RWPE2 (cell line): ENCODE measurements at places on chromosomes 2 and 18.

DNA sequence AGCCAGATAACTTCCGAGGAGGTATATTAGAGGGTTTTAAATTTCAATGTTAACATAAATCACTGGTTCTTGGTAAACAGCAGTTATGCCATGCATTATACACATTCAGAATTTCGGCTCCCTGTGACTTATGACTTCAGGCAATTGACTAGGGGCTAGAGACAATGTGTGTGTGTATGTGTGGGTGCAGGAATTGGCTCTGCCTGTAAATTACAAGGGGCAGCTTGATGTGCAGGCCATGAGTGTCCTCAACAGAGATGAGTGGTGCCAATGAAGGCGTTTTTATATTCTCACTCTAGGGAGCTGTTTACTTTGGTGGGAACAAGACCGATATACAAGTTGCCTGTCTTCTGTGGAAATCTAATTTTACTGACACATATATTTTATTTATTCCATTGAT lies 161.6 kb downstream of the CSRNP3 start:
- no peak for DNase-seq

- DNase-seq, result peak; percentile 70
Observed at GRCh38 chr18:22466608-22467395, 49.1 kb upstream of the CTAGE1 start.

DNA sequence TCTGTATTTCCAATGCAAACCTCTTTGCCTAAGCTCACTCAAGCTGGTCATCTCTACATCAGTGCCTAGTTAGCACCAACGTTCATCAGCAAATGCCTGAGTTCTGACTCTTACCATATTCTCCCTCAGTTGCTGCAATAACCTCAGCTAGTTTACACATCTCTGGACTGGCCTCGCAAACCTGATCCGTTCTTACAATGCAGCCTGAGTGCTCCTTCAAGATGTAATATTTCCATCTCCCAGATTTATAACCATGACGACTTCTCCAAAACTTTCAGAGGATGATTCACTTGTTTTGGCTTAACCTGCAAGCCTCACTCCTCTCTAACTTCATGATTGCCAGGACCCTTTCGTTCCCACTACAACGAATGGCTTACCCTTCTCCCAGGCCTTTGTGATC lies 69.7 kb downstream of the DIPK1C start:
- no peak for DNase-seq

GRCh38 chr2:102331311-102331980 lies 20.1 kb downstream of the IL1RL1 start:
- no peak for DNase-seq

- no peak for DNase-seq
Observed at GRCh38 chr2:42523341-42523740, 29.6 kb upstream of the KCNG3 start.

DNA sequence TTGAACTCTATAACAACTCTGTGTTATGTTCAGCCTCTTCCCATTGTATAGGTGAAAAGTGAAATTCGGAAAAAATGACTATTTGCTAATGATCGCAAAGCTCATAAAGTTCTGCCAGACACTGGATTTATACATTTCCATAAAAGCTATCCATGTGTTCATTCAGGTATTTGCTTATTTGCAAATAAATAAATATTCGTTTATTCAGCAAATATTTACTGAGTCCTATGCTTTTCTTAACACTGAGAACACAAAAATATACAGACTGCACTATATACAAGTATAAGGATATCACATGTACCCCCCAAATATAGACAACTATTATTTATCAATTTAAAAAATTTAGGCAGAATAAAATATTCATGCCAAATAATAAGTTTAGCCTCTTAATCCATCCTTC lies 63.2 kb upstream of the ATP8B1 start:
- no peak for DNase-seq

DNA sequence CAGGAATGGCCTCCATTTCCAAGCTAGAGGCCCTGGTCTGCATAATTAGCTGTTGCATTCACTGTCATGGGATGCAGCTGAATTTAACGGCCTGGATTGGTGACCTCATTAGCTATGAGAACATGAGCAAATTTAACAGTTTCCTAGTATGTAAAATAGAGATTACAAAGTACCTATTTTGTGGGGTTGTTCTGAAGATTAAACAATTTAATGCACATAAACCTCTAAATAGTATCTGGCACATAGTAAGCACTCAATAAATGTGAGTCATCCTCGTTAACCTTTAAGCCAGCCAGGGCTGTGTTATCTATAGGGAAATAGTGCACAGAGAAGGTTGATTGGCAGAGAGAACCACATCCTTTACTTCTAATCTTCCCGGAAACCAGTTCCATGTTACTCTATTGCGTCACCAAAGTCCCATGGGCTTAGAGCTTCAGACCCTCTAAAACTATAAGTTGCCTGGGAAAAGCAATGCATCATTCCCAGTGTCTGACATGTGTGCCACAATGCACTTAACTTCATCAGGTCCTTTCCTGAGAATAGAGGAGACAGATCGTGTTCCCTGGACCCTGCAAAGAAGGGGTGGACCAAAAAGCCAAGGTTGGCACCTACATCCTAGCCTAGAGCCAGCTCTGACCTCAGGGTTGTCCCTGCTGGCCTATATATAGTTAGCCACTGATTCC lies 196.5 kb downstream of the LNPK start:
- DNase-seq, result no peak

- DNase-seq, result no peak
Observed at GRCh38 chr2:169159686-169160085, 90.3 kb downstream of the DHRS9 start.

GRCh38 chr18:78816916-78817315 lies 162.7 kb upstream of the SALL3 start:
- no peak for DNase-seq

- DNase-seq, result no peak
Observed at GRCh38 chr2:6354546-6354945, 511.2 kb downstream of the CMPK2 start.

- DNase-seq, result no peak
Observed at GRCh38 chr2:20108655-20109396, 57.4 kb upstream of the LAPTM4A start.

DNA sequence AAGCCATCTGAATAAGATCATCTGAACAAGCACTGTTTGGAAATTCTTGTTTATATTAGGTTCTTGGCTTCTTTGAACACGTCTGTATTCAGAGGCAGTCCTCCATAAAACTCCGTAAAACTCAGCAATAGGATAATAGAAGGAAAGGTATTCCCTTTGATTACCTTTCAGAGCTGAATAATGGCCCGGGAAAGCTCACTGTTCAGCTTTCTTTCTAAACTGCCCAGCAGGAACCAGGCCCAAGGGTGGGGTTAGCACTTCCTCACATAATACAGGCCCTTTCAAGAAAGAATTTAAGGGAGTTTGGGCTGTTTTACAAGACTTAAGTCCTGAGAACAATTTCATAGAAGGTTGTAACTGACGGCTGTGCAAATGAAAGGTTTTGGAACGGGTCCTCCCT lies 72.2 kb upstream of the PHLPP1 start:
- DNase-seq, result no peak

DNA sequence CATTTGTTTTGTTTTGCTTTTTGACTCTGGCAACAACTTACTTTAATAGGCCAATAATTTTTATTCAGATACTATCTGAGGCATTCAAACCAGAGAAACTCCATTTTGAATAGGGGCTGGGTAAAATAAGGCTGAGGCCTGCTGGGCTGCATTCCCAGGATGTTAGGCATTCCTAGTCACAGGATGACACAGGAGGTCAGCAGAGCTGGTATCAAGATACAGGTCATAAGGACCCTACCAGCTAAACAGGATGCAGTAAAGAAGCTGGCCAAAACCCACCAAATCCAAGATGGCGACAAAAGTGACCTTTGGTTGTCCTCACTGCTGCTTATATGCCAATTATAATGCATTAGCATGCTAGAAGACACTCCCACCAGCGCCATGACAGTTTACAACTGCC lies 102.2 kb upstream of the XPO1 start:
- no peak for DNase-seq
